Fibroblast of villous mesenchyme (primary cell): ENCODE measurements at places on chromosomes 6 and 20.
A peak's percentile ranks its signal among the peaks of the same experiment; 100 is the strongest.

DNA sequence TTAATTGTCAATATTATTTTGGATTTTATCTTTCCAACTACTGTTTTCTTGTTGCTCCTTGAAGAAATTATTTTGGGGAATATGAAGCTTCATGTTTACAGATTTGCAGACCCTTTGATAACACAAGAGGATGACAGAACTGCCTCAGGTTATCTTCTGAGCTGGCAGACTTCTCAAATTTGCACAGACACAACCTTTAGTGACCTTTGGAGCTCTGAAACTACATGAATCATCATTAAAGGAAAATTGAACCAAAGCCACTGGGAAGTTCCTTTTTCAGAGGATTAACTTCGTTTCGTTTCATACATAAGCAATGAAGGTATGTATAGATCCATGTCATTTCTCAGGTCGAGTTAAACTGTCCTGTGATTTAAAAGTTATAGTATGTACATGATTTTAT is 85.9 kb downstream of the FBXO5 start:
- no peak for DNase-seq

DNA sequence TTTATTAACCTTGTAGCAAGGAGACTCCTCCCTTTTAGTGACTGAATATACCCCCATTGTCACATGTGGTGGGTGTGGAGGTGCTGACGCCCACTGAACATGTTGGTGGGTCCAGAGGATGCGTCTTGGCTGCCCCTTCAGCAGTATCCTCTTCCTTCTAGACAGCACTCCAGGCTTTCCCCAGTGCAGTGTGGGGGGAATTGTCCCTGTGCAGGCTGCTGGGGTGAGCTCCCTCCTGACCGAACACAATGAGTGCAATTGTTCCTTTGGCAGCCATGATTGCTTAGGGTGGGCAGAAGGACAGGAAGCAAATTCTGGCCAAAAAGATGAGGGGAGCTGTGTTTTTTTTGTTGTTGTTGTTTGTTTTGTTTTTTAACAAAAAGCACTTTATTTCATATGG is 209.3 kb upstream of the PDE10A start:
- no peak for DNase-seq

- no peak for DNase-seq
Observed at GRCh38 chr20:50784464-50784863, 10.4 kb upstream of the BCAS4 start.

DNA sequence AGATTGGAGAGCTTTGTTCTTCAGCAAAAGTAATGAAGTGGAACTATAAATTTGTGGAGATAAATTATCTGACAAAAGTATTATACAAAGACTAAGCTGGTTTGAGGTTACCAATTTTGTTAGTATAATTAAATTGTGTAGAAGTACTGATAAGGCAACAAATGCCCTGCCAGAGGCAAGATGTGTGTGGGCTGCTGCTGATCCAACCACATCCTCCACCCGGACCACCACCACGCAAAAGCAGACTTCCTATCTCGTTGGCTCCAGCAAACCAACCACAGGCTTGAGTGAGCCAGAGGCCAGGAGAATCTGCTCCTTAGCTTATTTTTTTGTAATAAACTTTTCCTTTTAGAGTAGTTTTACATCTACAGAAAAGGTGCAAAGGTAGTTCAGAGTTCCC is 1.1 kb upstream of the MYLK4 start:
- no peak for DNase-seq

GRCh38 chr6:92762443-92763273 is 656.7 kb downstream of the EPHA7 start:
- peak; percentile 22 for DNase-seq

GRCh38 chr6:69069881-69070280 is 434.8 kb downstream of the ADGRB3 start:
- no peak for DNase-seq

GRCh38 chr20:44245977-44246376 is 1.1 kb upstream of the GDAP1L1 start:
- no peak for DNase-seq

- DNase-seq: peak; percentile 13
Observed at GRCh38 chr20:47785311-47785853, at the start of gene SULF2. Gene SULF2 (minus strand): TSS chr20:47785481. CDS start chr20:47757363, 28,118 bp downstream.

DNA sequence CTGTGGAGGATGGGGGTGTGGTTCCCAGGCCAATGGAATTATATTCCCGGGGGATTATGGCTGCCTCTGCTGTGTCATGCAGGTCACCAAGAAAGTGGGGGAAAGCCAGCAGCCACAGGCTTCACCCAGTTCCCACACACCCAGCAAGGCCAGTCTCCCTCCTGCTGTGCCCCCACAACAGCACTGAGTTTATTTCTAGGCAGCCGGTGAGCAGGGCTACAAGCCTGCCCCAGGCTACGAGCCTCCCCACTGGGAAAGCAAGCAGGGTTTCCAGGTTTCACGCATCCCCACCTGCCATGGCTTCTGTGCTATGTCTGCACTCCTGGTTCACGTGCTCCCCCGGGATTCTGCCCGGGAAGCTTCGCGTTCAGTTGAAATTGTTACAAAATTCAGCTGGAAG is 72.6 kb downstream of the ERMARD start:
- DNase-seq: no peak

GRCh38 chr6:106161311-106161874 is 75.3 kb downstream of the PRDM1 start:
- DNase-seq: no peak

- DNase-seq: no peak
Observed at GRCh38 chr6:111358454-111358853, 124.6 kb downstream of the REV3L start.

GRCh38 chr20:4920131-4920530 is 81.2 kb downstream of the SLC23A2 start:
- DNase-seq: no peak

DNA sequence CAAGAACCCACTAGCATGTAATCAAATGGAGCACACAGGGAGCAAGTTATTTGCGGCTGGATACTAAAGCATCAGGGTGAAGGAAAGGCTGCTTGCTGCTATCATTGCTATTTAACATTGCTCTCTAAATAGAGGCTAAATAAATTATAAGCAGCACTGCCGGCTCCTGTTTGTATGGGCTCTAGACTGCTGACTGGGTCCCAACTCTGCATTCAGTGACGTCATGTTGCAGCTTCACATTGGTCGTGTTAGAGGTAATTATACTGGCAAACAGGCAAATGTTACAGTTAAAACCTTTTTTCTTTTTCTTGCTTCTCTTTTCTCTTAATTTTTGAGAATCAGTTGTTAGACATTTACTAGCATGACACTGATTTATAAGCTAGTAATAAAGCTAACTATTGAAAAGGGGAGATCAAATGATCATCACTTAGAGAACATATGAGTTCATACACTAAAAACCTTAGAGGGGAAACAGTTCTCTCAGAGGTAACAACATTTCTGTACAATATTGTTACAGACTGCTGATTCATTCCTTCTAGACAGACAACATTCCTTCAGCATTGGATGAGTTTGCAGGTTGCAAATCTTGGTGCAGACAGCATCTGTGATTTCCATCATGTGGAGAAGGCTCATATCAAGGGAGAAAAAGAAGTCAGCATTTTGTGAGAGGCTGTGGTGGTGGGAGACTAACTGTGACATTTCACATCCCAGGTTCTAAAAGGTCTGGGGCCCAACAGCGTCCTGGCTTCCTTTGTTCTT is 15.9 kb downstream of the RFPL4B start:
- no peak for DNase-seq

DNA sequence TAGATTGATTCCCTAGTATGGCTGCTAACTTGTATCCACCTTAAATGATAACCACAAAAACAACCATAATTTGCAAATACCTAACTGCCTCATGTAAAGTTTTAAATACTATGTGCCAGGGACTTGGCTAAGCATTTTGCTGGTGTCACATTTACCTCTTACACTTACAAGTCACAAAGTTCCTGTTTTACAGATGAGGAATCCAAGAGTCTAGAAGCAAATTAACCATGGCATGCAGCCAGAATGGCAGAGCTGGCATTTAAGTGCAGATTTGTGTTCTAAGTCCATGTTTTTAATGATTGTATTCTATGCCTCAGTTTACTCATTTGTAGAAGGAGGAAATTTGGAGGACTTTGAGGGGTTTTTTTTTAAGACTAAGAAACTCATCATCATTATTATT is 696.7 kb downstream of the PTPRT start:
- DNase-seq: no peak

DNA sequence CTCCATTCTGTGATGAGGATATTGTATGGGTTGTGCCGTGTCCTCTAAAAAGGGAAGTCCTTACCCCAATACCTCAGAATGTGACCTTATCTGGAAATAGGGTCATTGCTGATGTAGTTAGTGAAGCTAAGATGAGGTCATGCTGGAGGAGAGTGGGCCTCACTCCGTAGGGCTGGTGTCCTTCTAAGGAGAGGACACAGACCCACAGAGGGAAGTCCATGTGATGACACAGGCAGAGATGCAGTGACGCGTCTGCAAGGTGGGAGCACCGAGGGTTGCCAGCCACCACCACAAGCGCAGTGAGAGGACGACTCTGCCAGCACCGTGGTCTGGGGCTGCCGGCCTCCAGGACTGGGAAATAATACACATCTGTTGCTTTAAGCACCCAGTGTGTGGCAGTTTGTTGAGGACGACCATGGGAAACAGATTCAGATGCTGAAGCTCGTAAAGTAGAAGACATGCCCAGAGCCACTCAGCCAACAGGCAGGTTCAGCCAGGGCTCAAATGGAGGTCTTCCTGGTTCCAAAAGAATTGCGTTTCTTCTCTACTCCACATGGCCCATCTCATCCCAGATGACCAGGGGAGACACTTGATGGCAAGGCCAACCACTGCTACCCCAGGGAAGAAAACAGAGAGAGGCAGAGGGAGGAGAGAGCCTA is 59.2 kb upstream of the DUSP22 start:
- no peak for DNase-seq

- no peak for DNase-seq
Observed at GRCh38 chr6:157880534-157880933, 57.5 kb downstream of the SNX9 start.

DNA sequence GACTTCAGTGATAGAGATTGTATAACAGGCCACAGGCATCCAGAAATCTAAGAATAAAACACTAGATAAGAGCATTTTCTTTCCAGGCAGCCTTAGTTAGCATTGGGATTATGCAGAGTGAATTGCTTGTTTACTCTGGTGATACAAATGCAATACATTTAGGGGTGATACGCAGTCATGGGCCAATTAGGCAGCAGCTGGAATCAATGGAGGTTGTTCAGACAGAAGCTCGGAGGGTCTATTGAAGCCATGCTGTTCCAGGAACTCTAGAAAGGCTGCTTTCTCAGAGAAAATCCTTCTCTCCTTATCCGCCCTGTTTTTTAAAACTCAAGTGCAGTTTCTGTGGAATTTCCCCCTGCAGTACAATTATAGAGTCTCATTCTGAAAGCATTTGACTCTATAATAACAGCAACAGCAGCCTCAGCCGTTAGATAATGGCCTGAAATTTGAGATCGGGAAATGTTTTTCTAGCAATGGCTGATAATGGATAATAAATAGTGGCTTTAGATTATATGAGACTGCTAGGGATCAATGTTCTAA is 364.3 kb upstream of the HS3ST5 start:
- no peak for DNase-seq

DNA sequence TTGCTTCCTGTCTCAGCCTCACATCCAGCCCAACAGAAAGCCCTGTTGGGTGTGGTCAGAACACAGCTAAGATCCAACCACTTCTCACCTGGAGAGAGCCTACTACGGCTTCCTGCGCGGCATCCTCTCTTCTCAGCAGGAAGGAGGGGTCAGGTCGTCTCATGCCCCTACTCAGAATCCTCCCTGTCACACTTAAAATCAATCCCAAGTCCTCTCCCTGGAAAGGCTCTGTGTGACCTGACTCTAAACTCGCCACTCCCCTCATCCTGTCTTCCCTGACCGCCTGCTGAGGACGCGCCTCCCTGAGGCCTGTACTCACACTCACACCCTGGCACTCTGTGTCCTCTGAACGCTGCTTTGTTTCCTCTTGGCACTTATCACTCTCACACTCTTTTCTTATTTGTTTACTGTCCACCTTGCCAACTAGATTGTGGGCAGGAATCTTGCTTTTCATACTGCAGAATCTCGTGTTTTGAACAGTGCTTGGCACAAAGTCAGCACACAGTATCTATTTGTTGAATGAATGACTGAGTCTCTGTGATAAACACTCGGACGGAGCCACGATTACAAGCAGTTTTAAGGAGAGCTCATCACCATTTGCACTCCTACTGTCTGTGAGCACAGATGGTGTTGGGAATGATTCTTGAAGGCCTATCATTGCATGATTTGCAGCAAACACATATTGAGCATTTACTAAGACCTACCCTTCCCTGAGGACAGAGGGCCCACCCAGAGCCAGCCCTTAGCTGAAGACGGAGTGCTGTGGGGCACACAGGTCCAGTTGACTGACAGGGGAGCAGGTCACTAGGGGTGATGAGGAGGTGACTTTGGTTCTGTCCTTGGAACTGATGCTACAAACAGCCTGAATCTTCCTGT is 18.7 kb downstream of the RAB5IF start:
- no peak for DNase-seq

DNA sequence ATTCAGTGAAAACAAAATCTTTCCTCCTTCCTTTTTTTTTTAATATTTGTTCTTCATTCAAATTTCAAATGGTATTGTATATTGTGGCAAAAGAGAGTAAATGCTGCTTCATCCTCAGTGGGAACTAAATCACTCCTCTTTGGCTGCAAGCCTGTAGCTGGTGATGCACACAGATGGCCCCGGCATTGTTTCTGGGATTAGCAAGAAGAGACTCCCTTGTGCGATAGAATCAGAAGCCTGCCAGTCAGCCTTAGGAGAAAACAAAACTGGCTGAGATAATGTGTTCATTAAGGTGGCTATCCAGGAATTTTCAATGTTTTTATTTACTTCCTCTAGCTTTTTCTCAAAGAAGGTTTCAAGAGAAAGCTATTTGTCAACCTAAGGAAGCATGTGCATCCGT is 20.7 kb upstream of the ELOVL2 start:
- no peak for DNase-seq

- DNase-seq: no peak
Observed at GRCh38 chr20:19314621-19315020, 102.2 kb downstream of the SLC24A3 start.

- no peak for DNase-seq
Observed at GRCh38 chr6:167098825-167099225, 24.1 kb upstream of the CCR6 start.

GRCh38 chr6:75196081-75196687 is 9.7 kb downstream of the COL12A1 start:
- DNase-seq: peak; percentile 75

- DNase-seq: no peak
Observed at GRCh38 chr20:36113566-36114250, 40.8 kb upstream of the EPB41L1 start.

GRCh38 chr20:17610566-17611289 is 40.9 kb downstream of the DSTN start:
- peak; percentile 17 for DNase-seq

GRCh38 chr6:26521600-26522391 is 16.4 kb upstream of the HMGN4 start:
- DNase-seq: peak; percentile 74
